ENCODE measurements at places on chromosomes 13 and 19.

GRCh38 chr13:53821632-53822031 is 793.0 kb downstream of the OLFM4 start:
- DNase-seq: no peak

- no peak for DNase-seq
Measured at GRCh38 chr13:56700324-56700723, 440.4 kb upstream of the PRR20A start.

DNA sequence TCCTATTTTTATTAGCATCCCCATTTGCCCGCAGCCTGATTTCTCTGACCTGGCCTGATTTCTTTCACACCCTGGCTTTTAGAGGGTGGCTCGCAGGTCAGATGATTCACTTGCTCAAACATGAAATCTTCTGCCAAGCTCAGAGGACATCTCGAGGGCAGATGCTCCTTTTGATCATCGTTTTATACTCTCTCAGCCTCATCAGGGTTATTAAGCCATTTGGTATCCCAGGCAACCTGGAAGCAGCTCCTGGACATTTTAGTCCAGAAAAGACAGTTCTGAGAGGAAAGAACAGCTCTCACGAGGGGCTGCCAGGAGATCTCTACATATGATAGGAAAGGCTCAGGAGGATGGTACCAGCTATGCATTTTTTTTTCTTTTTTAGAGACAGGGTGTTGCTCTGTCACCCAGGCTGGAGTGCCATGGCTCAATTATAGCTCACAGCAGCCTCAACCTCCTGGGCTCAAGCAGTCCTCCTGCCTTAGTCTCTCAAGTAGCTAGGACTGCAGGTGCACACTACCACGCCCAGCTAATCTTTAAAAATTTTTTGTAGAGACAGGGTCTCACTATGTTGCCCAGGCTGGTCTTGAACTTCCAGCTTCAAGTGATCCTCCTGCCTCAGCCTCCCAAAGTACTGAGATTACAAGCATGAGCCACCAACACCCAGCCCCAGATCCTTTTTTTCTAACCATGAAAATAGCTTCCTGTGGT is 165.4 kb downstream of the KATNAL1 start:
- DNase-seq: no peak

DNA sequence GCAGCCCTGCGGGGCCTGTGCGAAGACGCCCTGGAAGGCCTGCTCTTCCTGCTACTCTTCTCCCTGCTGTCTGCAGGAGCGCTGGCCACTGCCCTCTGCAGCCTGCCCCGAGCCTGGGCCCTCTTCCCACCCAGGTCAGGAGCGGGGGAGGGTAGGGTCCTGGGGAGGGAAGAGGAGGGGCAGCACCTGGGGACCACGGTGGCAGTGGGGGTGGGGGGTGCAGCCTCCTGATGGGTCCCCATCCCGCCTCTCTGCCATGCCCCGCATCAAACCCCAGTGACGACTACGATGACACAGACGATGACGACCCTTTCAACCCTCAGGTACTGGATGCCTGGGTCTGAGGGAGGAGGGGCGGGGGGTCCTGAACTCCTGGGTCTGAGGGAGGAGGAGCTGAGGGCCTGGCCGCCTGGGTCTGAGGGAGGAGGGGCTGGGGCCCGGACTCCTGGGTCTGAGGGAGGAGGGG is 13.4 kb upstream of the LENG8 start:
- DNase-seq: no peak

- DNase-seq: no peak
Measured at GRCh38 chr19:2769218-2769617, 13.9 kb downstream of the SGTA start.

DNA sequence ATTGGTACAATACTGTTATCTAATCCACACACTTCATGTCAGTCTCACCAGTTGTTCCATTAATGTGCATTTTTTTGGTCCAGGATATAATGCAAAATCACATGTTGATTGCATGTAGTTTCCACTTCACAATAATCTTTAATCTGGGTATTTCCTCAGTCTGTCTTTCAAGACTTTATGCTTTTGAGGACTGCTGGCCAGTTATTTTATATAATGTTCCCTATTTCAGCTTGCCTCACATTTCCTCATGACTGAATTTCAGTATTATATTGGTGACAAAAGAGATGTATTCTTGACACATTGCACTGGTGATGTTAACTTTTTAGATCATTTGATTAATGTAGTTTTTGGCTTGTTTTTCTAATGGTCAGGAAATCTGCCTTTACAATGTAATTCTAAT is 368.3 kb downstream of the IRS2 start:
- DNase-seq: no peak

DNA sequence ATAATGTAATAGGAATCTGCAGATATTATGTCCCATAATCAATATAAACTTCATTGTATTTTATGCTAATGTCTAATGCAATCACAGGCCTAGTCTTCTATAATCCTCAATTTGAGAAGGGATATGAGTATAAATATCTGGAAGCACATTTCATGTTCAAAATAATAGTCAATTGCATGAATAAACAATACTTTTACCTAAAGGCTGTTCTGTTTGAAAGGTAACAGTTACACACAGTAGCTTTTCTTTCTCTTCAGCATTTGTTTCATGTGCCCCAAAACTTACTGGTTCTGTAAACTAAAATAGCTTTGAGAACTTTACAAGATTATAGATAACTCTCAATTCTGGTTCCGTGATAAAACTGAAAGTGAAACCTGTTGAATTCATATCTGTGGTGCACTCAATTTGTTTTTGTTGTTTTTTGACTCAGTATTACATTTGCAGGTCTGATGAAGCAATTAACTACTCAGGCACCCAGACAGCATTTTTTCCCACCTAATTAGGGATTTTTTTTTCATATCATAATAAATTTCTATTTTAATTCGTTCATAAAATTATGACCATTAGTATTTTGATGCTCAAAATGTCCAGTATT is 1193.8 kb downstream of the SLITRK1 start:
- no peak for DNase-seq

GRCh38 chr13:75782985-75783384 is 146.9 kb downstream of the LMO7 start:
- DNase-seq: no peak

DNA sequence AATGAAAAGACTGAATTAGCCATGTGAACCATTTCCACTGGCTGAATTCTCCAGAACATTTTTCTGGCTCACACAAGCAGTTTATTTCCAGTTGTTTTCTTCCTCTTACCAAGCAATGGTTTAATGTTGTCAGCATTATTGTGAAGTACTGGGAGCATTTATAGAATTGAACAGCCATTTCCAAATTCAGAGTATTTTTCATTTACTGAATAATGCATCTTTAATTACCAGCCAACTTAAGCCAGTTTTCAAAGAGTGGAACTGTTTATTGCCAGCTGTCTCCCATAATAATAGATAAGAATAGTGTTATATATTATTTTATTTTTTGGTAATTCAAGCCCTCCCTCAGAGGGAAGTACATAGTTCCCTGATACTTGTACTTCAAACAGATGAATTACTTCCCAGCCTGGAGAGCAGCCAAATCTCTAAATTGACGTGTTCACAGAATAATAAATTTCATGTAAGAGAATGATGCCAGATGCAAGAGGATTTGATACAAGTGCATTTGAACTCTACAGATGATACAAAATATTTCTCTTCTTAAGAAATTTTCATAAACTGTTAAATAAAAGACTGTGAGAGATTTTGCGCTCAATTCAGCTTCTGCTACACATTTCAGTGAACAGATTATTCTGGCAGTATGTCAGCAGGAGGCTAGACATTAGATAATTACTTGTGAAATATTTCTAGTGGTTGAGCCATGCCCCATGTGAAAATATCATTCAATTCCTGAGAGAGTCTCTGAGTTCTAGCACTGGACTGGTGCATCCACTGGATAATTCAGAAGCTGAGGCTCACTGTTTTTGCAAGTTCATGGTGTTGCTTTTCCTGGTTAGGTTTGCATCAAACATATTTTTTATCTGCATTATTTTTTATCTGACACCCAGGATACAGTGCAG is 315.9 kb downstream of the SLC7A1 start:
- DNase-seq: no peak

GRCh38 chr19:9836021-9836420 is 903 bp downstream of the PIN1 start:
- no peak for DNase-seq

DNA sequence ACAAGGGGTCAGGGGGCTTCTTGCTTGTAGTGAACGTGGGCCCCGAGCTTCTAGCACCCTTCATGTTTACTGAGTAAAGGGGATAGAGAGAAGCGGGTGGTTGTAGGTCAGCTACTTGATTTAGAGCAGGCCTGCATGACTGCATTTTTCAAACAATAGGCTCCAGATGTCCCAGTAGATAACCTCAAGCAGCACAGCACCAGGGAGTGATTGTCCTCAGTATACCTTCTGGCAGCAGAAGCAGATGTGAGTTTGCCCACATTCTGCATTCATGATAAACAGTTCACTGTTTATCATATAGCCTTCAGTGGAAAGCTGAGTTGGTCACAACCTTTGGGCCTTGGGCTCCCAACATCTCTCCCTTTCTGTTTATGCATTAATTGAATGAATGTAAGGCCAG is 4.8 kb downstream of the ZNF439 start:
- no peak for DNase-seq

DNA sequence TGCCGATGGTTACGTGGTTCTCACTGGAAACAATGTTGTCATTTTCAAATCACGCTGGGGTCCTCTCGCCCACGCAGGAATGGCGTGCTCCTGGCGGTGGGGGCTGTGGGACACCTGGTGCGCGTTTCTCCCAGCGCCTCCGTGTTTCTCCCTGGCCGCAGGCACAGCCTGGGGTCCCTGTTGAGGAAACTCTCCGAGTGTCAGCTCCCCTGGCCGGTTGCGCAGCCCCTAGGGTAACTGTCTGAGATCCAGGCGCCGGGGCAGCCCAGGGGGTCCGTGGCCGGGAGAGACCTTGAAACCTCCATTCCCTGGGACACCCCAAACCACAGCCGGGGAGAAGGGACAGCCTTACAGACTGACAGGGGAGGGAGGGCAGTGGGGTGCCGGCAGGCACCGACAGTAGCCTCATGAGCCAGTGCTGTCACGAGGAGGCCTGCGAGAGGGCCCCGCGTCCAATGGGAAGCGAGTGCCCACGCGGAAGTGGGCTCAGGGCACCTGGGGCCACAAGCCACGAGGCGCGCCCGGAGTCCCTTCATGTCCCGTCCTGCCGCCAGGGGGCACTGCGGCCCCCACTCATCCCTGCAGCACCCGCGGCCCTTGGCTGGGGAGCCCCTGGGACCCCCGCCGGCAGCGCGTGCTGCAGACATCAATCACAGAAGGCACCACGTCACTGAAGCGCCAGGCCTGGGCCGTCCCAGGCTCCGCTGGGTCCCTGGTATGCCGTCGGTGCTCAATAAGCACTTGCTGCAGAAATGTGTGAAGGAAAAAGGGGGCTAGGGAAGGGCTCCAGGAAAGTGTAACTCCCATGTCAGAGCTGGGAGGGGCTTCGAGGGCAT is 9.5 kb downstream of the ADAMTSL5 start:
- DNase-seq: peak; percentile 83

DNA sequence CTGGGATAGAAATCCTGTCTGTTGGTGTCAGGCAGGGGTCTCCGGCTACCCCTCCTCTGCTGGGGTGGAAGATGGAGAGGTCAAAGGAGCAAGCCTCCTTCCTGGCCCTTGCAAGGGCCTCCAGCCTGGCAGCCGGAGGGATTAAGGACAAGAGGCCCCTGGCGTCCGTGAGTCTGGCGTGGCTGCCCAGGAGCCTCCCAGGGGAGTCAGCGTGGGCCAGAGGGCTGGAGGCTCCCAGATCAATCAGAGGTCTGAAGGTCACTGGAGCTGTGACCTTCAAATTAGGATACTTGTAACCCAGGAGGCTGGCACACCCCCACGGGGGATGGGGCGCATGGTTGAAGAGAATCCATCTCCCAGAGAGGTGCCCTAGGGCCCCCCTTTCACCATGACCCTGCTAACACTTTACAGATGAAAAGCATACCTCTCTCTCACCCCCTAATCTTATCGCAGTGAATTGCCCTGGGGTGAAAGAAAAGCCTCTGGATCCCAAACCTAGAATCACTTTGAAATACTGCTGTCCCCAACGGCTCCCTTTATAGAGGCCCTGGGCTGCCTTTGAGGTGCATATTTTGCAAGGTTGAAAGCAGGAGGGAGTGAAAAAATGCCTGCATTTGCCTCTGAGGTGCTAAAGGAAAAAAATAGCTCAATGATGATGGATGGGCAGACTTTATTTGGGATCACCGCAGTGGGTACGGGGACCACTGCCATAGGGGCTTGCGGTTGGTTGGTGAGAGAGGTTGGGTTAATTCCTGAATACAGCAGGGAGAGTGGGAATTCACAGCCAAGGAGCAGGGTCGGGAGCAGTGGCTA is 44.9 kb upstream of the PEG3 start:
- DNase-seq: no peak

DNA sequence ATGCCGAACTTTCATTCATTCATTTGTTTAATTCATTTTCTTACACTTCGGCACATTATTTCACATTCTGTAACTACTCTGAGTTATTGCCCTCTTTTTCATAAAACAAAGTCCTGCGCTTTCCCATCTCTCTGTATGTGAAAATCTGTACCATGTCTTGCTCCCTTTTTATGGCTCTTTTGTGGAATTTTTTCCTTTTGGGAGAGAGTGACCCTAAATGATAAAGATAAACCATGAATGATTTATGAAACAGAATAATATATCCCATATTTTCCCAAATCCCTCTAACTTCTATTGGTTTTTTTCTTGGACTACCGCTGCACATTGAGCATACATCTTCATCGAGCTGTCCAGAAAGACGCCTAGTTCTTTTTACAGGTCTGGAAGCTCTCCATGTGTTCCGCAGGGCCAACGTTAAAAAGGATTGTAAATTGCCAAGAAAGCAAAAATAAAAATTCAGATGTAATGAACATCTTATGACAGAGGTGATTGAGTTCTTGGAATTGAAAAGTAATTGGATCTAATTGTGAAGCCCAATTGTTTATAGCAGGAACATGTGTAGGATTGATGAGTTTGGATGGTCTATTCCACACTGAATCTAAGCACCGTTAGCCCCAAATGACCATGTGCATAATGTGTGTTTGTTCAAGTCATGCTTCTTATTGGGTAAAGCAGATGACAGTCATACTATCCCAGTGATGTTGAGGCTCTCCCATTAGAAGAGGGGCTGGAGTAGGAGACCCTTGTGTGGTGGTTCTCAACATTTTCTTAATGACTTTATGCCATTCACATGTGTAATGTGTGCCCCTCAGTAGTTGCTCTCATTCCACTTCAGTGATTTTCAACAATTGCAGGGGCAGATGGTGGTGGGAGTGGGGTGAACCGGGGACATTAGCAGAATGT is 378.9 kb downstream of the DLEU7 start:
- DNase-seq: no peak

DNA sequence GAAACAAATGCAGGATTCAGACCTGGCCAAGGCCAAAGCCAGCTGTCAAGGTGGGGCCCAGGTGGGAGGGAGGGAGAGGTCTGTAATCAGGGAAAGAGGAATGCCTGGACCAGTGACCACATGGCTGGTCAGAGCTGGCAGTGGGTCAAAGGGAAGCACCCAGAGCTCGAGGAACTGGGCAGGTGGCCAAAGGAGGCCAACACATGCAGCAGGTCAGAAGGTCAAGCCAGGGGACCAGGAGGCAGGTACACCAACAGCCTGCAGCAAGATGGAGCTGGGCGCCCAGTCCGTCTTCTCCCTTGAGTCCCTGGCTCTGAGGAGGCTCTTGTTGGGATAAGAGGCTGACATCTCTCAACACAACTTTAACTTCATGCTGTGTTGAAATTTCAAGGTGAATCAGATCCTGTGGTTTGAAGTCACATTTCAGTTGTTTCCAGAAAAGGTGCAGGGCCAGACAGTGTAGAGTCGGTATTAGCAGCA is 17.1 kb downstream of the GPATCH1 start:
- no peak for DNase-seq

Measured in stimulated activated naive CD8-positive, alpha-beta T cell treated with anti-CD3 and anti-CD28 coated beads, Interleukin-15, Interleukin-2, amounts not matched to agents 100 U/mL and 50 U/mL, for 24 hours (primary cell).